ENCODE measurements at places on chromosomes 6 and 20.

DNA sequence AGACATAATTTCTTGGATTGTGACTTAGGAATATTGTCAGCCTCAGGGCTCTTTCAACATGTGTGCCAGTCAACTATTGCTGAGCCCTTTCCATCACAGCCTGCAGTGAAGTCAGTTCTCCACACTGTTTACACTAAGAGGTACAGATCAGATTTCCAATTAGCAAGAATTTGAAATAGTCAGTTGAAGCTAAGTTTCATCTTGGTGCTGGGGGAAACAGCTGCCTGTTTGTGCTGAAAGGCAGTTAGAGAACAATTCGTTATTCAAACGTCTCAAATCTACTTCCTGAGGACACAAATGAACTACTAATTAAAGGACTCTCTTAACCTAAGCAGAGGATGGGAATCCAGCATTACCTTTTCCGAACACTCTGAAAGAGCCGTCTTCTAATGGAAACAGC is 25.9 kb downstream of the ADGRF1 start:
- no peak for DNase-seq

DNA sequence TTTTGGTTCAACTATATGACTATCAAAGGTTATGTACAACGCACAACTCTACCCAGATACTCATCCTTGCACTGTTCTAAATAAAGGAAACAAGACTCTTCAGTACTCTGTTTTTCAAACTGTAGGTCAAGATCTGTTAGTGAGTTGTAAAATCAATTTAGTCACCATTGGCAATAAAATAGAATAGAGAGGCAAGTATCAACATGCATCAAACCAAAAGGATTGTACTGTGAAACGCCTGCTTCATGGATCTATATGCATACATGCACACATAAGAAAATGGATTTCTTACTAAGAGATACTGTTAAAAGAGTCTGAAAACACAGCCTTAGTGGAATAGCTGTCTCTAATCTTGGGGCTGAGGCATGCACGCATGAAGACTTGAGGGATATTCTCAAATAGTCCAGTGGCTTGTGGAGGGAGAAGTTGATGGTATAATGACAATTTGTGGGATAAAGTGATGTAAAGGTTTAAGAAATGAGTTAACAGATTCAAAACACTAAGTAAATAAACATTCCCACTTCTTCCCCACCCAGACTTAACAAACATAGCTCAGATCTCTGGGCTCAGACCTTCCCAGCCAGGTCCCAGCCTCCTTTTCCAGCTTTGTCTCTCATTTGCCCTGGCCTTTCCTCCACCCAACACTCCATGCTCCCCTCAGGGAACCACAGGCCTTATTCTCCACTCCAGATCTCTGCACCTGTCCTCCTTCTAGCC is 10.7 kb upstream of the LZTS3 start:
- no peak for DNase-seq

DNA sequence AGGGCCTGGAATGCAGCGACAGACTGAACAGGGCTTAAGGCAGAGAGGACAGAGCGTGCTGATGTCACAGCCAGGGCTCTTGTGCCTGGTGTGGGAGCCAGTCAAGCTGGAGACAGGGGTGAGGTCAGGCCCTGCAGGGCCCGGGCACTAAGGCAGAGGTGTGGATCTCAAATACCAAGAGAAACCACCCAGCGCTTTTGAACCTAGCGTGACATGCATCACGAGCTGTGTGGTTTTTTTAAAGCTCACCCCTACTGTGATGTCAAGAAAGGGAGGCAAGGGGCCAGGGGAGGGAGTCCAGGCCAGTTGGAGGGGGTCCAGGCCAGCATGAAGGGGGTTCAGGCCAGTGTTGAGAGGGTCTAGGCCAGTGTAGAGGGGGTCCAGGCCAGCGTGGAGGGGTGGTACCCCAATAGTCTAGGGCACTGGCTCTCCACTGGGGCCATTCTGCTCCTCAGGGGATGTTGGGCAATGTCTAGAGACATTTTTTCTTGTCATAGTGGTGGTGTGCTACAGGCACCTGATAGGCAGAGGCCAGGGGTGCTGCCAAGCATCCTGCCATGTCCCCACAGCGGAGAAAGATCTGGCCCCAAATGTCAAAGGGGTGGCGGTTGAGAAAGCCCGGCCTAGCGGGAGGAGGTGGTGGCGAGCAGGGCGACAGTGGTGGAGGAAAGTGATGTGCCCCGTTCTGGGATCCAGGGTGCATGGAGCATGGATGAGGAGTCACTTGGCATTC is 42.6 kb downstream of the RBM38 start:
- DNase-seq: peak; percentile 49

GRCh38 chr20:48879612-48880245 is 41.8 kb upstream of the ARFGEF2 start:
- no peak for DNase-seq

GRCh38 chr20:54355631-54356280 is 119.6 kb upstream of the DOK5 start:
- no peak for DNase-seq

DNA sequence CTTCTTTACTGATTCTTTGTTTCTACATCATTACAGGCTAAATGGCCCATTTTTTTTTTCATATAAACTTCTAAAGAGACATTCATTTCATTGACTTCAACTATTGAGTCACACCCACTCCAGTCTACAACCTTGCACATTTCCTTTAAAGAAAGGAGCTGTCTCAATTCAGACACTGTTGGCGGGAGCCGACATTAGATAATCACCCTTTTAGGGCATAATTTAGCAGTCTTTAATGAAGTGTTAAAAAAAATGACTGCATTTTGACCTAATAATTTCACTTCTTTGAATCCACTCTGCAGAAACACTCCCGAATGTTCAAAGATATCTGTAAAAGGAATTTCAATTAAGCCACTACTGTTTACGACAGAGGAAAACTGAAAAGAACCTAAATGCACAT is 1.5 kb downstream of the EPM2A start:
- no peak for DNase-seq

- DNase-seq: no peak
Measured at GRCh38 chr20:48406912-48407340, 420.9 kb downstream of the PREX1 start.

DNA sequence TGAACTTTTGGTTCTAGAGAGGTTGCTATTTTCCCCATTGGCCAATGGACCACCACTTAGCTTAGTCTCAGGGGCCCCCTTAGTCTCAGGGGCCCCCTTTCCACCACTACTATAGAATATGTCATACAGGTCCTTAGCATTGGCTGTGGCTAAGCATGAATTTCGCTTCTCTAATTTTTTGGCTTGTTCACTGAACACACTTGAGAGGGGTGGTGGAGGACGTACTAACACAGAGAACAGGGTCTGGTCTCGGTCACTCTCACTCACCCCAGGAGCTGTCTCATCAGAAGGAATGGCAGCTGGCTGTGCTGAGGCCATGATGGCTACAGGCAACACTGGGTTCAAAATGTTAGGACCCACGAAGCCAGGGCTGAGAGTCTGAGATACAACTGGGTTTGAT is 30.3 kb downstream of the ZNF318 start:
- no peak for DNase-seq

- no peak for DNase-seq
Measured at GRCh38 chr20:59738851-59739250, 134.5 kb downstream of the PHACTR3 start.

GRCh38 chr6:53300656-53301551 is 47.8 kb downstream of the ELOVL5 start:
- peak; percentile 65 for DNase-seq

GRCh38 chr6:90538278-90539046 is 48.4 kb downstream of the MAP3K7 start:
- DNase-seq: no peak

GRCh38 chr6:46291275-46291633 is 120.5 kb upstream of the ENPP5 start:
- no peak for DNase-seq

- DNase-seq: no peak
Measured at GRCh38 chr6:138989098-138989983, 1.3 kb upstream of the REPS1 start.

- DNase-seq: no peak
Measured at GRCh38 chr6:163750431-163751031, 336.0 kb downstream of the QKI start.

GRCh38 chr20:35468671-35469334 is 13.4 kb downstream of the CEP250 start:
- no peak for DNase-seq

- no peak for DNase-seq
Measured at GRCh38 chr6:96194675-96195074, 178.9 kb downstream of the FUT9 start.

Measured in CD4-positive, alpha-beta T cell treated with Interleukin-21 for 1 hour (primary cell).